ENCODE measurements at places on chromosomes 11 and 22. TPM values are rescaled to one million over a fixed set of nuclear protein-coding genes. Genes with fewer than 3 reads are reported as not detected.

UBTFL1 gene
- not detected for total RNA-seq

DNA sequence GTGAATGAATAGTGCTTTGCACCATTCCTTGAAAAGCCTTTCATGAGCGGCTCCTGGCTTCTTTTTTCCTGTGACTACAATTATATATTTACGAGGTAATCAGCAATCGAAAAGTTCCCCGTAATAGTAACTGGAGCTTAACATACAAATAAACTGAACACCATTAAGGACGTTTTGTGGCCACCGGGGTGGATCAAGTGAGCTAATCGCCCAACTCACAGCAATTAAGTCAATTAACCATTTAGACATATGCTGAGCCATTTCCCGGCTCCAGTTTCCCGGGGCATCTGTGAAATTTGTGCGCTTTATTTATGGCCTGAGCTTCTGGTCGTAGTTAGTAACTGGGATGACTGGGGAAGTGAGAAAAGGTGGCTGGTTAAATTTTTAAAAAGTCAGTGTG lies 465.2 kb downstream of the MIAT start:
- H3K36me3 ChIP-seq: no peaks in the 10 kb centered on the region
- peaks cover 29% of the 10 kb centered on the region for H3K27me3 ChIP-seq
- no peak for DNase-seq
- H3K4me3 ChIP-seq: no peak overlapping the region
- H3K4me1 ChIP-seq: no peaks in the 10 kb centered on the region
- H3K27ac ChIP-seq: no peak overlapping the region

SYCE3 gene
- not detected for total RNA-seq

- no peak overlapping the region for H3K4me3 ChIP-seq
- peaks cover 13% of the 10 kb centered on the region for H3K4me1 ChIP-seq
- H3K27me3 ChIP-seq: peaks cover 23% of the 10 kb centered on the region
- H3K27ac ChIP-seq: no peak overlapping the region
- DNase-seq: no peak
Observed at GRCh38 chr22:25566898-25567235, 2.4 kb downstream of the GRK3 start.

DNA sequence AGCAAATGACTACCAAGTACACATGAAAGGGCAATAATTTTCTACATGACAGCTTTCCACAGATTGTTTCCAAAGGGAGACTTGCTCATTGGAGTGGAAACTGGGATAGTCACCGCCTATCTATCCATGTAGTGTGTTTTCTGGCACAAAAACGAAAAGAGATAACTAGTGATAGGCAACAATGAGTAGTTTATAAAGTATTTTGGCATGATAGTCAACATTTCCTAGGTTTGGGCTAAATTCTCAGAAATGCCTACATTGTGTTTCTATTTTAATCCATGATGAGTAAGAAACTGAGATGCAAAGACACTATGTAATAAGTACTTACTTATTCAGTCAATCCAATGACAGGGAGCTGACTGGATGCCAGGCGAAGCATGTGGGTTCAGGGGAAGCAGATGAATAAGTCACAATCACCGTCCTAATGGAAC lies 1129.1 kb downstream of the DLG2 start:
- no peak overlapping the region for H3K27ac ChIP-seq
- H3K4me3 ChIP-seq: no peak overlapping the region
- H3K27me3 ChIP-seq: no peaks in the 10 kb centered on the region
- no peaks in the 10 kb centered on the region for H3K36me3 ChIP-seq
- DNase-seq: no peak
- no peaks in the 10 kb centered on the region for H3K4me1 ChIP-seq

DNA sequence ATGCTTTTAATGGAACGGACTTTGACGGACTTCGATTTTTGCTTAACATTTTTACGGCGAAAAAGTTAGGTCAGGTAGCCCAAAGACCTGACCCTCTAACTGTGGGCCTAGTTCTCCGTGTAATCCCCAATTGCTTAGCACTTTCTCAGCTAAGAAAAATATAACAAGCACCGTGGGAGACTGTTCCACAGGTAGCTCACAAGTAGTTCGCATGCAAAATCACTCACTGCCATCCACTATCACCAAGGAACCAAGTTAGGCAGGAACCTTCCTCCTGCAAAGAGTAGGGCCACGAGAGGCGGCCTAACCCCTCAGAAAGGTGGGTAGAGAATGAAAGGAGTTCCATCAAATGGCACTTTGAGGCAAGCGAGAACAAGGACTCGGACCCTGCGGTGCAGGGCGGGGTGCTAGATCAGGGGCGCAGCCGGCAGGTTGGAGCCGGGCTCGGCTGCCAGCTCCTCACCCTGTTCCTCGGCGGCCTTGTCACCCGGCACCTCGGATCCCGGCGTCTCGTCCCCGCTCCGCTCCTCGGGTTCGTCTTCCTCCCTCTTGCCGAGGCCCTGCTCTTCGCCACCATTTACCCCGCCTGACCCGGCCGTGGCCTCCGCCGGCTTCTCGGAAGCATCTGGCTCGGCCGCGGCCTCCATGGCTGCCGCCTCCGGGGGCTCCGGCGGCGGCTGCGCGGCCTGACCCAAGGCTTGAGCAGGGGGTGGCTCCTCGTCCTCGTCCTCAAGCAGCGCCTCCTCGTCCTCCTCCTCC lies 922 bp downstream of the HNRNPUL2 start:
- peaks cover 27% of the 10 kb centered on the region for H3K36me3 ChIP-seq
- DNase-seq: no peak
- peak overlapping the region; percentile 81 for H3K4me3 ChIP-seq
- no peaks in the 10 kb centered on the region for H3K27me3 ChIP-seq
- peaks cover 47% of the 10 kb centered on the region for H3K4me1 ChIP-seq
- H3K27ac ChIP-seq: peak overlapping the region; percentile 88

DNA sequence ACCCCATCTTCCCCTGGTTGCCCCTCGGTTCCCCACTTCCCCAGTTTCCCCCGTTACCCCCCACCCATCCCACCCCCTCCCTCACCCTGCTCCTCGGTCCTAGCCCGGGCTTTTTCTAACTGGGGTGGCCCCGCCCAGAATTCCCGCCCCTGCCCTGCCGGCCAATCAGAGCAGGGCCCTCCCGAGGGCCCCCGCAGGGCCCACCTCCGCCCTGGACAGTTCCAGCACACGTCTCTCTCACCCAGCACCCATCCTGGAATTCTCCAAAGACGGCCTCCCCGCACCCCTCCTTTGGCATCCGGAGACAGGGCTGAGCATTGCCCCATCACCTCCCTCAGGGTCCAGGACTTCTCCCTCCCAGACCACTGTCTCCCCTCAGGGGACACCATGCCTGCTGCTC lies at the start of gene H19:
H19 (minus strand) TSS at position 88 of the 400 bp plus-strand sequence.
- H3K27me3 ChIP-seq: no peaks in the 10 kb centered on the region
- no peak within 1 kb of the TSS for H3K27ac ChIP-seq
- no peak for DNase-seq
- no peaks in the 10 kb centered on the region for H3K36me3 ChIP-seq
- no peaks in the 10 kb centered on the region for H3K4me1 ChIP-seq

DNA sequence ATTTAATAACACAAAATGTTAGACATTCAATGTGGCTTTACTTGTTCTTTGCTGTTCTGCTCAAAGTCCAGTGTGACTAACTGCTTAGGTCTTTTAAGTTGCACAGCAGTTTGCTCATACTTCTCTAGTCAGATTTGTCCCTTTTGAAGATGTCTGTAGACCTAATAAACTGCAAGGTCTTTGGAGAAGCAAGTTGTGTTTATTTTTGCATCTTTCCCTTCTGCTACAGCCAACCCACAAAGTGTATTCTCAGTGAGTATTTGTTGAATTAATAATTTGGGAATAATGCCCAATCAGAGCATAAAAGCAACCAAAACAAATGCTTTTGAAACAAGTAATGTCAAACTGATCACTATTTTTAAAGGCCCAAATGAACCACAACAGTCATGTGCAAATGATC lies 312.5 kb downstream of the CADM1 start:
- no peak for DNase-seq
- H3K4me1 ChIP-seq: peaks cover 6% of the 10 kb centered on the region
- H3K4me3 ChIP-seq: no peak overlapping the region
- no peaks in the 10 kb centered on the region for H3K36me3 ChIP-seq
- H3K27me3 ChIP-seq: no peaks in the 10 kb centered on the region
- no peak overlapping the region for H3K27ac ChIP-seq

- H3K27me3 ChIP-seq: no peaks in the 10 kb centered on the region
- no peaks in the 10 kb centered on the region for H3K36me3 ChIP-seq
- no peak overlapping the region for H3K4me3 ChIP-seq
- no peaks in the 10 kb centered on the region for H3K4me1 ChIP-seq
Observed at GRCh38 chr11:95933594-95933993, 9.7 kb upstream of the MTMR2 start.

NPAS4 gene
- total RNA-seq: not detected

GRCh38 chr11:17012179-17012578 lies 2.0 kb downstream of the PLEKHA7 start:
- H3K27me3 ChIP-seq: peaks cover 8% of the 10 kb centered on the region
- H3K27ac ChIP-seq: no peak overlapping the region
- H3K4me3 ChIP-seq: no peak overlapping the region
- H3K36me3 ChIP-seq: no peaks in the 10 kb centered on the region
- H3K4me1 ChIP-seq: peaks cover 10% of the 10 kb centered on the region

GRCh38 chr22:36743591-36744412 lies 32.1 kb downstream of the IFT27 start:
- no peaks in the 10 kb centered on the region for H3K4me1 ChIP-seq
- no peak for DNase-seq
- no peak overlapping the region for H3K4me3 ChIP-seq

- DNase-seq: no peak
- no peak overlapping the region for H3K27ac ChIP-seq
- no peak overlapping the region for H3K4me3 ChIP-seq
- H3K36me3 ChIP-seq: no peaks in the 10 kb centered on the region
- H3K27me3 ChIP-seq: no peaks in the 10 kb centered on the region
Observed at GRCh38 chr11:106708348-106708747, 309.9 kb downstream of the GUCY1A2 start.

ZPR1 gene
- 43.3 TPM for total RNA-seq

DNA sequence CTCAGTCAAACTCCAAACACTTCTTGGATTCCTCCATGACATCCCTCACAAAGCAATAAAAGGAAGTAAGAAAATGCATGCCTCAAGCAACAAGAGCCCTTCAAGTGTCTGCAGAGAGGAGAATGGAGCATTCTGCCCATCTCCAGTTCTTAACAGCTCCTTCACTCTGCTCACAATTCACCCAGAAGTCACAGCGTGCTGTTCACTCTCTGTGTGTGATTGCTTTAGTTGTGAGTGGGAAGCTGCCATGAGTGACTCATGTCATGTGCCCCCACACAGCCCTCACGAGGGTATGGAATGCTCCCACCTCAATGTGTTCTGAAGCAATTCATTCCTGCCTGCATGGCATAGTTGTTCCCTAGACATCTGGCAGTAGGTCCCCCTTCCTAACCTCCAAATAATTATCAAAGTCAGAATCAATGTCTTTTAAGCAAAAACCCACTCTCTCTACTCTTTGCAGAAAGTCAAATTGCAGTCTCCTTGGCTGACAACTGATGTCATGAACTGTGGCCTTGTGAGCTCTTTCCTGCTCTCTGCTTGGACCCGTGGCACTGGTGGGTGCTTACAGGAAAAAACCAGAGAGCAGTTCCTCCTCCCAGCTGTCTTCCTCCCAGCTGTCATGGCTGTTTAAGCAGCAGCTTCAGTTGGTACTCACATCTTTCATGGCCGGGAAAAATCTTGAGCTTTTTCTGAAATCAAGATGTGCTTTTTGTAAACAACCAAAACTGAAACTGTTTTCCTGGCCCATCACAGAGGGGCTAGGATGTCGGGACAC lies 112.1 kb upstream of the SPON1 start:
- no peak overlapping the region for H3K4me3 ChIP-seq
- H3K36me3 ChIP-seq: no peaks in the 10 kb centered on the region
- no peaks in the 10 kb centered on the region for H3K27me3 ChIP-seq
- no peak for DNase-seq

GRCh38 chr11:33912405-33913361 lies 20.8 kb upstream of the LMO2 start:
- H3K36me3 ChIP-seq: no peaks in the 10 kb centered on the region
- H3K4me1 ChIP-seq: no peaks in the 10 kb centered on the region
- no peak overlapping the region for H3K4me3 ChIP-seq
- peak overlapping the region; percentile 75 for H3K27ac ChIP-seq
- peak; percentile 53 for DNase-seq

DNA sequence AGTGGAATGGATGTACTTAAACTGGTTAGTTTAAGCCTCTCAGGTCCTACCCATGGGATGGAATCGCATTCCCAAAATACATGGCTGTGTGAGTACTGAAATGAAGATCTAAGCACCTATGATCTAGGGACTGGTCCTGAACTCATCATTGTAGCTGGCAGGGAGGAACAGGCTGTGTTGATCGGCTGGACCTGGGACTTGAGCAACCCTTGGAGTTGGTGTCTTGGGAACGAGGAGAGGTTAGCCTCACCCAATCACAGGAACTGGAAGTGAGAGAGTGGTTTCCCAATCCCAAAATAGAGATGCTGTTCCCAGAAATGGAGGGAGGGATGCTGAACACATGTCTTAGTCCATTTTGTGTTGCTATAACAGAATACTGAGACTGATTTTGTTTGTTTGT lies 16.4 kb upstream of the ASCC2 start:
- peaks cover 16% of the 10 kb centered on the region for H3K4me1 ChIP-seq
- H3K4me3 ChIP-seq: no peak overlapping the region
- H3K27me3 ChIP-seq: no peaks in the 10 kb centered on the region
- DNase-seq: no peak
- H3K27ac ChIP-seq: no peak overlapping the region
- no peaks in the 10 kb centered on the region for H3K36me3 ChIP-seq

- H3K27ac ChIP-seq: no peak overlapping the region
- H3K36me3 ChIP-seq: no peaks in the 10 kb centered on the region
- H3K4me3 ChIP-seq: no peak overlapping the region
- peaks cover 5% of the 10 kb centered on the region for H3K4me1 ChIP-seq
- no peaks in the 10 kb centered on the region for H3K27me3 ChIP-seq
Observed at GRCh38 chr11:116895048-116895757, 57.8 kb upstream of the APOA1 start.

PTPRCAP gene
- total RNA-seq: 0.47 TPM

SERPING1 gene
- 106 TPM for total RNA-seq

CHRM1 gene
- not detected for total RNA-seq

VSTM5 gene
- total RNA-seq: not detected

ABCC8 gene
- 0.44 TPM for total RNA-seq

Data from gastrocnemius medialis (tissue), 4 donors.